ENCODE measurements at places on chromosomes 11 and 22.

DNA sequence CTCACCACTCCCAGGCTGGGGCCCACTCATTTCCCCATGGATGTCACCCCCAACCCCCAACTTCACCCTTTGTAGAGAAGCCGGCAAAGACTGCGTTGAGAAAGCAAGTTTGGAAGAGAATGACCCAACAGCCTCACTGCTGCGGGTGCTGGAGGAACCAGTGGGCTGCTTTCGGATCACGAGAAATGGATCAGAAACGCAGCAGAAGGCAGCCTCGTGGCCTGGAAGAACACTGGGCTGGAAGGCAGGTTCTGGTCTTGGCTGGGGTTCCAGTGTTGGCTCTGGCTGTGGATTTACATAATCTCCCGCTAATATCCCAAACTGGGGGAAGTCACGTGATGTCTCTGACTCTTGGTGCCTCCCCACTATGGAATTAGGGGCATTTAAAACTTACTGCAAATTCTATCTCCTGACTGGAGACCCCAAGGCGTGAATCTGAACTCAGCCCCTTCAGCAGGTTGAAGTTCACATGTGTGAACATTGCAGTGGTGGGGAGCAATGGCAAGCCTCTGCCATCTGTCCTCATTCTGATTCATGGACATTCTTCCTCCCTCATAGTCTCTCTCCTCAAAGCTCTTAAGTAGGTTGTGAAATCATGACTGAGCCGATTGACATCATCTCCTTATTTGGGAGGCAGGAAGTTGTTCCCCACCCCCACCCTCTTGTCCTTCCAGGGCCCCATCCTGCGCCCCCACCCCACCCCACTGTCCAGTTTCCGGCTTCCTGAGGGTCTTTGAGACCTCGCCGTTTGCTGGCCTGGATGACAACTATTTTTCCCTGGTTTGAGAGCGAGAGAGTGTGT is 37.0 kb upstream of the TIMP3 start:
- DNase-seq, result no peak

DNA sequence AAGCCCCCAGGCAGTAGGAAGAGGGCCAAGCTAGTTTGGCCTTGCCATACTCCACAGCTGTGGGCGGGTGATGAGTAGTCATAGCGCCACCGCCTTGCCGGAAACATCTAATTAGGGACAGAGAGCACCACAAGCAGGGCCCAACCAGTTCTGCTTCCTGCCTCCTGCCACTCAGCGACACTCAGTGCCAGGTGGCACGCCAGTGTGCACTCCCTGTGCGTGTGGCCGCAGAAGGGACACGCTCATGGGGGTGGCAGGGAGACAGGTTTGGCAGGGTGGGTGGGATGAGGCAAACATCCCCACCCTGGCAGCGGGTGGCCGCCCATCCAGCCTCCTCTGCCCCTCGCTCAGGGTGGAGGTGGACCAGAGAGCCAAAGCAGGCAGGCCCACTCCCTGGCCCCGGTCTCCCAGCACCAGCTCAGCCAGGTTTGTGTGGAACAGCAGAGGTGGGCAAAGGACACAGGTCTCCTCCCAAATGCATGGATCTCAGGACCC is 4.9 kb downstream of the OVOL1 start:
- DNase-seq, result peak; percentile 68

- no peak for DNase-seq
Measured at GRCh38 chr11:131944736-131945135, 574.3 kb downstream of the NTM start.

DNA sequence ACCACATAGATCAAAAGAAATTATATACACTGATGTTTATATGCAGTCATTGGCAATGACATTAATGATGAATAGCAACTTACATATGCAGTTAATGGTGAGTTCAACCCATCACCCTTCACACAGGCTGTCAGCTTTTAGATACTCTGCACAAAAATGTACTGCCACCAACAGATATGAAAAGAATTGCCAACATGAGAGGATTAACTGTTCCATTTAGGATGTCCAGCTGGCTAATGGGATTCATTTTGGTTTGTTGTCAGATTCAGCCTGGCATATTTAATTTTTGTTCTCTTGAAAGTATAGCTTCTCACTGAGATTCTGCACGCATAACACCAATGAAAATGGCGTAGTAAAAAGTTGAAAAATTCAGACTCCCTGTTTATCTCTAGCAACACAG is 554.0 kb upstream of the ARHGAP42 start:
- DNase-seq, result no peak

- no peak for DNase-seq
Measured at GRCh38 chr11:34654483-34655334, 33.8 kb downstream of the EHF start.

GRCh38 chr11:122681735-122682134 is 26.2 kb downstream of the UBASH3B start:
- DNase-seq, result no peak

DNA sequence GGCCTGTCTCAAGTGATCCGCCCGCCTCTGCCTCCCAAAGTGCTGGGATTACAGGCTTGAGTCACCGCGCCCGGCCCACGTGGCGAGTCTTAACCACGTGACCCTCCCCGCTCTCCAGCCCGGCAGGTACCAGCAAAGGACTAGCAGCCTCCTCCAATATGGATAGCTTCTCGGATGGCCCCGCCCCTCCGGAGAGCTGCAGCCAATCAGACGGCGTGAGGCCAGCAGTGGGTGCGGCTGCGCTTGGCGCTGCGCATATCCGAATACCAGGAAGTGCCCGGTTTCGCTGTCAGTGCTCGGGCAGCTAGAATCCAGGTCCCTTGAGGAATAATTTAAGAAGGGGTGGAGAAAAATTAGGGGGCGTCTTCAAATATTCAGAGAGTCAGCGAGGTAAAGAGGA is 14.7 kb upstream of the PISD start:
- DNase-seq, result peak; percentile 96

GRCh38 chr11:74669211-74670160 is 61.7 kb downstream of the CHRDL2 start:
- no peak for DNase-seq

DNA sequence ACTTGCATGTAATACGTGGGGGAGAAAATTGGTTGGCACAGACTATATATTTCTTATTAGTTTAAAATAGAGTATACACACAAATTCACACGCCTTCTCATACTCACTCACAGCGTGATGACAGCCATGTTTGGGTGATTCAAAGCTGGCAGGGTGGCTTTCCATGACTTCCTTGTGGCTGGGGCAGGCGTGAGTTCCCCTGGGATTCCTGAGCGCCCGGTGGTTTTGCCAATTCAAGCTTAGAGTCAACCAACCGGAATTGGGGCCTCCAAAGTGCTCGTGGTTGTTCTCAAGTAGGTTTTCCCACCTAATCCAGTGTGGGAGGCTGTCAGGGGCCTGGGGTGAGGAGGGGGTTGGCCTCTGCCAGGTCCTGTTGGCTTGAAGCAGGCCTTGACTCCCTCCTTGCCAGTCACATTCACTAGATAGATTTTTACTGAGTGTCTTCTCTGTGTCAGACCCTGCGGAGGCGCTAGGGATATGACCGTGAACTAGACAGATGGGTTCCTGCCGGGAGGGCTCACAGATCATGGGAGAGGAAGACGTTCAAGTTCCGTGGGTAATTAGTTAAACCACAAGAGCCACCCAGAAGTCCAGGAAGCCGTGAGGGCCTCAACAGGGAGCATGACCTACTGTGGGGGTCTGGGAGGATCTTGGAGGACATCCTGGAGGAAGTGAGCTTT is 11.5 kb downstream of the PKNOX2 start:
- no peak for DNase-seq

GRCh38 chr11:79963856-79964645 is 523.2 kb upstream of the TENM4 start:
- DNase-seq, result no peak

GRCh38 chr11:46555267-46556054 is 38.4 kb downstream of the AMBRA1 start:
- peak; percentile 63 for DNase-seq

Data from CD4-positive, alpha-beta T cell treated with Interleukin-2 at 100 ng/mL for 4 hours (primary cell).